Retina (tissue), 1 donor: ENCODE measurements at places on chromosomes 2 and 18.

DNA sequence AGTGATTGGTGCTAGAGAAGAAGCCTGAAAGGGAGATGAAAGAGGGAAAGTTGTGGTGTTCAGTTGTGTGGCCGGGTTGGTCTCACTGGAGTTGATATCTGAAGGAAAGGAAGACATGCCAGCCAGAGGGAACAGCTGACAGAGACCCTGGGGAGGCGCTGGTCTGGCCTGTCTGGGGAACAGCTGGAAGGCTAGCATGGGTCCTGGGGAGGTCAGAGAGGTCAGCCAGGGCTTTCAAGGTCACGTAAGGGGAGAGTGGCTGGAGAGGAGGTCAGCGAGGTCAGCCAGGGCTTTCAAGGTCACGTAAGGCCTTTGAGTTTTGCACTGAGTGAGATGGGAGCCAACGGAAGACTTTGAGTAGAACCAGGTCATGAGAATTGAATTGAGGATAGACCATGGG lies 11.0 kb downstream of the DYSF start:
- DNase-seq, result no peak

GRCh38 chr2:109129356-109129920 lies 433 bp downstream of the SH3RF3 start:
- peak; percentile 84 for DNase-seq

GRCh38 chr2:207241198-207241597 lies 75.5 kb upstream of the KLF7 start:
- DNase-seq, result no peak

- no peak for DNase-seq
These were observed 257.5 kb upstream of the FN1 start for GRCh38 chr2:215693193-215693998.

DNA sequence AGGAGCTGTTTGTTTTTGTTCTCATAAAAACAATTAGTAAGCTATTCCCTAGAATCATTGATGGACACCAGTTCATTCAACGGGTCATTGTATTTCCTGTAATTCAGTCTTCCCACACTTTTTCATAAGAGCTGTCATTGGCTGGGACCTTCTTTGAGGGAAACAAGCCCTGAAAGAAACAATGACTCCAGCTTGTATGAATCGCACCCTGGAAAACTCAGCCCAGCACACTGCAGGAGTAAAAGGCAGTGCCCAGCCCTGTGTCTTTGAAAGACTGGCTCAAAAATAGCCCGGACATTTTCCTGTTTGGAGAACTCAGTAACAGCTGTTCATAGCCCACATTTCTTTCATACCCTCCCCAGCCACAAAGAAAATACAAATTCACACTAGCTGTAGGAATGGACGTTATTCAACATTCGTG lies 81.5 kb downstream of the NCKAP5 start:
- no peak for DNase-seq

DNA sequence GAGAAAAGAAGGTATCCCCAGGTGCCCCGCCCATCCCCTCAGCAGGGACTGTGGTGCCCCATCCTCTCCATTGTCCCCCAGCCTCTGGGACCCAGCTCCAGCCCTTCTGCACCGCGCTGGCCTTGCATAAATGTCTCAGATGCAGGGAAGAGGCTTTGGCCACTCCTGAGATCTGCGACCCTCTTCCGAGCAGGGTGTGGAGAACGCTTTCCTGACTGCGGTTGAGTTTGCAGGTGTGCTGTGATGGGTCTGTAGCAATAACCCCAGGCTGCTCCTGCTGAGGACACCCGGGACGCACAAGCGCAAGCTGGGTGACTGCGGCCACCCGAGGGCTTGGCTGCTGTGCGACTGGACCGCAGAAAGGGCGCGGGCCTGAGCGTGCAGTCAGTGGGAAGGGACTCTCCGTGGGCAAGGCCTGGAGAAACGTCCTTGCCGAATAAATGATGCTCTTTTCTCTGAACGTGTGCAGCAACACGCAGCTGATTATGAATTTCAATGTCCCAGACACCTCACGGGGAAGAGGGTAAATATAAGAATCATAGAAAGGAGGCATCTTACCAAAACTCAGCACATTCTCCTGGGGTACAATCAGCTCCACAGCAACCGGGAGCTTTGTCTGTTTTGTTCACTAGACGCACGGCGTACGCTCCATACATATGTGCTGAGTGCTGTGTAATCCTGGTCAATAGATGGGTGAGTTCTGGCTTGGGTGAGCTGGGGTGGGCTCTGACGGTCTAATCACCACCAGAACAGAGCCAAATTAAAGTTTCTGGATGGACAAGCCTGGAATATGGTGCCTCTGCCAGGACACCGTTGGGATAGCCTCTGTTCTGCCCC lies 67.5 kb upstream of the ZNF516 start:
- no peak for DNase-seq
